ENCODE measurements at places on chromosomes 2 and 18.

DNA sequence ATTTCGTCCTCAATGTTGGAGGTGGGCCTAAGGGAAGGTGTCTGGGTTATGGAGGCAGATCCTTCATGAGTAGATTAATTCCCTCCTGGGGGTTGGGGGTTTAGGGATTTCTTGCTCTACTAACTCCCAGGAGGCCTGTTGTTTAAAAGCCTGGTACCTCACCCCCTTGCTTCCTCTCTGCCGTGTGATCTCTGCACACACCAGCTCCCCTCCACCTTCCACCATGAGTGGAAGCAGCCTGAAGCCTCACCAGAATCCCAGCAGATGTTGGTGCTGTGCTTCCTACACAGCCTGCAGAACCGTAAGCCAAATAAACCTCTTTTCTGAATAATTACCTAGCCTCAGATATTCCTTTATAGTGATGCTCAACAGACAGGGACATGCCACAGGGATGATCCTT is 141.5 kb downstream of the ZNF516 start:
- no peak for DNase-seq

GRCh38 chr2:235966932-235967757 is 201.0 kb downstream of the GBX2 start:
- DNase-seq = no peak

GRCh38 chr18:13614641-13615288 is 111.6 kb downstream of the FAM210A start:
- DNase-seq = no peak

DNA sequence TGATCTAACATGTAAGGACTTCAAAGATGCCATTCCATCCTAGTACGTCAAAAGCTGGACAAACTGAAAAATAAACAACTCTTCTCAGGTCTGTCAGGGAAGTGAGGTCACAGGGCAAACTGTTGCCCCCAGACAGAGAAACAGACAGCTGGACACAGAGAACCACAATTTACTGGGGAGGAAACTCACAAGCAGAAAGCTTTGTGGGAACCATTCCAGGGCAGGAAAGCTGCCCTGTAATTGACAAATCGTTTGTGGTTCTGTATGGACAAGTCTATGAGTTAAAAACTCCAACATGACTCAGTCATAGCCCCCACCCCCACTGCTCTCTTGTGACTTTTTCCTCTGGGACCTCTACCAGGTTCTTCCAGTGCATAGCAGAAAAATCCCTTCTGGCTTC is 28.4 kb downstream of the MCEE start:
- DNase-seq = no peak

DNA sequence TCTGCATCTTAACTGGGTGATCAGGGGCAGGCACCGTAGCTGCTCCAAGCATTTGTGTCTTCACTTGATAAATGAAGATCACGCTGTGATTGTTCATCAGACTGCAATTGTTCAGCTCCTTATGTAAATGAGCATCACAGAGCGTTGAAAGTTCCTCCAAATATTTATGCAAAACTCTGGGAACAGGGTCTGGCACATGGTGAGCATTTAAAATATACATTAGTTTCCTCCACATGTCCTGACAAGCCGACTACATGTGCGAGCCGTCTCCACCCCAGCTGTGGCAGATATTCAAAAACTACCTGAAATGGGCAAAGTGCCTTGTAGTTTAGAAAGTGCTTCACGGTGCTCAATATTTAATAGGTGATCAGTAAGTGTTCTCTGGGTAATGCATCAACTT is 175.1 kb upstream of the ID2 start:
- DNase-seq = no peak

GRCh38 chr18:43601432-43601831 is 324.1 kb upstream of the SYT4 start:
- DNase-seq = no peak

- no peak for DNase-seq
These were observed 98.7 kb downstream of the TWIST2 start for GRCh38 chr2:238946318-238947242.

DNA sequence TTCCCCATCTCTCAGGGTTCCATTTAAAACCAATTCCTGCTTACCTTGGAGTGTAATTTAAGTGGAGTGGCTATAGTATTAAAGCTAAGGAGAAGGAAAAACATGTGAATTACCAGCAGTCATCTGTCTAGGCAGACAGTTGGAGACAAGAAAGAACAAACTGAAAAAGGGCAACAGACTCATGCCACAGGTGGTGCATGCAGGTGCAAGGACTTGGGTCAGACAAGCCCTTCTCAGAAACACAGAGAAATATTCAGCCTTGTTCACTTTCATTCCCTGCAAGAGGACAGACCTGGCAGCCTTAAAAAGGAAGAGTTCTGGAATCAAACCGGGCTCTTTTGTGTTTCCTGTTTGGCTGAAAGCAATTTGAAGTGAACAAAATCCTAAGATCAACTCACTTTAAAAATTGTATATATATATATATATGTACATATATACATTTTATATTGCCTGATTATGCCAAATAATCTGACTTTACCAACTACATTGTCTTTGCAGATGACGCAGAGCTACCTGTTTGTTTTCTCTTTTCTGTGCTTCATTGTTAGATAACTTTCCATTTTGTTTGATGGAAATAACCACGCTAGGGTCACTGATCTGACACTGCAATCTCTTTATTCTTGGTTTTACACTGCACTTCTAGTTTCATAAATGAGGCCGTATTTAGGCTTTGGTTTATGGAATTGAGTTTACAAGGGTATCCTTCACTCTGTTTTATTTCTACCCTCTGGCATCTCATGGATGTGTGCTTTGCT is 35.1 kb upstream of the VPS54 start:
- no peak for DNase-seq

DNA sequence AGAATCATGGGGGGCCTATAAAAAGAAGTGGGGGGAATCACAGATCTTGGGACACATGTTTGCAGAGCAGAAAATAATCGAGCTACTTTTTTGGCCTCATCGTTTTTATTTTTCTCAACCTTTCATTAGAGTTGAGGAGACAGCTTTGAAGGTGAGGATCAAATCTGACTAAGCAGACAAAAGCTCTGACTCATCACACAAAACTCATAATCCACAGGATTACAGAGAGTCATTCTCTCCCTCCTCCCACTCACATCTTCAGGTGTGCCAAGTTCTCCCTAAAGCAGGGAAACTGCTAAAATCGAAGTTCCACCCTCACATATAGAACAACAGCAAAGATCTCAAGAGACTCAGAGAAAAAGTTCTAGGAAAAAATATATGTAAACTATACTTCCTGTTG is 15.6 kb downstream of the BAZ2B start:
- no peak for DNase-seq

DNA sequence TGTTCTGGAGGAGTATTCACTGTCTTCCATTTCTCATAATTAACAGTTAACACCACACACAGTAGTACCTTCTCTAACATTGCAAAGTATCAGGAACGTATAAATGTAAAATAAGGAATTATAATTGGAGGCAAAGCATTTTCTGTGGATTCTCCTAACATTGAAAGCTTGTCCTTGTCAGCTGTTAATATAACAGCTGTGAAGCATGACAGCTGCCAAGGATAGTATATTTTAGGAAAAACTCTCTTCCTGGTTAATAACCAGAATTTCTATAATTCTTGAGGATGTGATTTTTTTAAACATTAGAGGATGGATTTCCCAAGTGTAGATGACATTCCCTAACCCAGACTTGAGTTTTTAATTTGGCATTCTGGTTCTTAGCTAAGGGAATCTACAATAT is 110.3 kb downstream of the EPC2 start:
- no peak for DNase-seq

DNA sequence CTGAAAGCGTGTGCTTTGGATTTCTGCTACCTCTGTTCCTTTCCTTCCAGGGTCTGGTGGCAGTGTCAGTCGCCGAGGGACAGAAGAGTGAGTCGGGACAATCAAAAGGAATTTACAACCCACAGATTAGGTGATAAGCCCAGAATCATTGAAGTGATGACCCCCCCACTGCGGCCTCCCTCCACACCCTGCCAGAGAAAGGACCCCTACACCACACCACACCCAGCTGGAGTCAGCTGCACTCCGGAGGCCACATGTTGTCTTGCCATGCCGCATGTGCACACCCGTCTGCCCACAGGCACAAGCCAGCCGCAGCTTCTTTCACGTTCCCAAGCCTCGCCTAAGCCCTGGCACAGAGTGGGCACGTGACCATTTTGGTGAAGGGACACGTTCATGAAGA is 366.8 kb upstream of the SALL3 start:
- no peak for DNase-seq

- DNase-seq = peak; percentile 16
These were observed 211.8 kb downstream of the SLC8A1 start for GRCh38 chr2:40240070-40240469.

DNA sequence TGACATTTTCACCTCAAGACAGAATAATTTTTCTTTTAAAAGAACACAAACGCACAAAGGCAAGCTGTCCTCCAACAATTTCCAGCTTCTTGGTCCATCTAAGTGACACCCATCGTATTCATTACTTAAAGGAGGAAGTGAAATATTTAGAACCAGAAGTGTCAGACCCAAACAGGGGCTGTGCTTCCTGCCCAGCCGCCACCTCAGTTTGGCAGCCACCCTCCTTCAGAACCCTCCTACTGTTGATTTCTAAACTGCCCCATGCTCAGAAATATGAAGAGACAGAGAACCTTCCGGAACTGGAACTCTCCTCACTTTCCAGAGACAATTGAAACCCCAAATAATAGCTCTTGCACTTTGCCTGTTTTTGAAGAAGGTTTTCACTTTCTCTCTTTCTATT is 734.8 kb upstream of the SALL3 start:
- no peak for DNase-seq

DNA sequence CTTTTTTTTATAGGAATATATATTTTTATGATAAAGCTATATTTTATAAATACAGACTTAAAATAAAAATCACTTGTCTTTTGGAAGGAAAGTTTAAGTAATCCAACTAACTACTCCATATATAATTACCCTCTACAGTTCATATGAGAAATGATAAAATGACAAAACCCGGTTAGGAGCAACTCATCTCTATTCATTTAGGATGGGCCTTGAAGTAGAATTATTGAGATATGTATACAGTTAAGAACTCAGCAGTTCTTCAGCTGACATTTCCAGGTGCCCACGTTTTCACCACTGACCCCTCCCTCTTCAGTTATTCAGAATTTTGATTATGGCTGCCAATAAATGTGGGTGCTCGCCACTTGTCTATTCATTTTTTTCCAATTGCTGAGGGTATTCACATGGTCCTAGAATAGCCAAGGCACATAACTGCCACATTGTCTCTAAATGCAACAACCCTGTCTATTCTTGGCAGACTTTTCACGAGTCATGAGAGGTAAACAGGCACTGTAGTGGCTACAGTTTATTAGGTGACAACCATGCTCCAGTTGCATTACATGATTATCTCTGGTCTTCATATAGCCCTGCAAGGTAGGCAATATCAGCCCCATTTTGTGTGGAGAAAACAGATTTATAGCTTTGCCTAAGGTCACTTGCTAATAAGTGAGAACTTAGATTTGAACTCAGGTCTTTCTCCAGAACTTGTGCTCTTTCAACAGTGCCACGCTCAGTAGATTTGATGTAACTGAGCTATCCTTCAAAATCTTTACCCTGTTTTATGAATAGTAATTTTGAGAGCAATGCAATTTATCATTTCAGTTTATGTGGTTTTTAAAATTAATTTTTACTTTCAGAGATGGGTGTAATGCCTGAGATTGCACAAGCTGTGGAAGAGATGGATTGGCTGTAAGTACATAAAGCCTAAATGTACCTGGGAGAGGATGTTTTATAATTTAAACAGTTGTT is 2.9 kb downstream of the DDX1 start:
- DNase-seq = no peak

GRCh38 chr2:109721135-109721534 is 73.0 kb upstream of the RGPD5 start:
- no peak for DNase-seq

GRCh38 chr18:12233378-12233777 is 20.8 kb upstream of the CIDEA start:
- no peak for DNase-seq

GRCh38 chr2:210199854-210200253 is 25.4 kb downstream of the ACADL start:
- no peak for DNase-seq

DNA sequence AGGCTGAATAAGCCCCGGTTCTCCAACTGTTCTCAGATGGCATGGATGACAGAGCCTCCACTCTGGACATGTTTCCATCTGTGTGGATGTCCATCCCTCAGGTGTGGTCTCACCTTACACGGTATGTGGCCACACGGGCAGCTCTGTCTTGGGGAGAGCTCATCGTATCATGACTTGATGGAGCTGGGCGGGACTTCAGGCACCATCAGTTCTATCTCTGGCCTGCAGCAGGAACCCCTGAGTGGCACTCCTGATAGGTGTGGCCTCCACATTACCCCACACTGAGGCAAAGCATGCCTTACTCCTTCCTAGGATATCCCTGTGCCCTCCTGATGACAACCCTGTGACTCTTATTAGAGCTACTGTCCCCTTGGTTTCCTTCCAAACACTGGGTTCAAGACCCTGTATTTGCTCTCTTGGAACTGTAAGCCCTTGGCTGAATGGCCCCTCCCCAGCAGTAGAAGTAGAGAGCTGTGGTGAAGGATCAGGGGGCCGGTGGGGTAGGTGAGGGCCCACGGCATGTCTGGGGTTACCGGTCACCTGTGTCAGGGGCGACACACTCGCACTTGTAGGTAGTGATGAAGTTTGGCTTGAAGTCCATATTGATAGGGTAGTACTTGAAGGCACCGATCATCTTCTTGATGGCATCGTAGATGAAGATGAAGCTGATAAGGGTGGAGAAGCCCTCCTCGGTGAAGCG is 48.2 kb downstream of the MTHFD2 start:
- no peak for DNase-seq

GRCh38 chr2:176813621-176814049 is 399.0 kb upstream of the HNRNPA3 start:
- DNase-seq = no peak

GRCh38 chr2:190159453-190159852 is 96.9 kb upstream of the MSTN start:
- DNase-seq = no peak

DNA sequence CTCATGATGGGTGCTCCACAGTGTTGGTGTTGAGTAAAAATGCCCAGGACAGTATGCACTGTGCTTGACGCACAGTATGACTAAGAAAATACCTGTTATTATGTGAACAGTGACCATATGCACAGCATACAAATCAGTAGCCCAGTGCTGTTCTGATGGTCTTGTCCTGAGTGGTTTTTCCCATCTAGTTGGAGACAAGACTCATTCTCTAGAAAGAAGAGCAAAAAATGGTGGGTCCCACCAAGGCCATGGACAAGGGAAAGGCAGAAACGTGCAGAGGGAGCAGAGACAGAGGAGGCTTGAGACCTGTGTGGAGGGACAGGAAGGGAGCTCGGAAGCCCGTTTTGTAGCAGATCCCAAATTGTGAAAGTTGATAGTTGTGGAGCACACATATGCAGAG is 987 bp upstream of the SMIM21 start:
- DNase-seq = no peak
